Memory B cell (primary cell): ENCODE measurements at places on chromosomes 7 and 10.

GRCh38 chr7:137962875-137963507 lies 38.9 kb downstream of the CREB3L2 start:
- peaks cover 6% of the 10 kb centered on the region for H3K36me3 ChIP-seq
- no peak for DNase-seq
- no peak overlapping the region for H3K27ac ChIP-seq
- no peak overlapping the region for H3K4me3 ChIP-seq
- peaks cover 15% of the 10 kb centered on the region for H3K4me1 ChIP-seq

GRCh38 chr10:29805134-29805723 lies 170.5 kb upstream of the SVIL start:
- H3K4me3 ChIP-seq: no peak overlapping the region
- no peaks in the 10 kb centered on the region for H3K36me3 ChIP-seq
- no peaks in the 10 kb centered on the region for H3K4me1 ChIP-seq
- H3K27me3 ChIP-seq: peaks cover 1% of the 10 kb centered on the region
- no peak overlapping the region for H3K27ac ChIP-seq

DNA sequence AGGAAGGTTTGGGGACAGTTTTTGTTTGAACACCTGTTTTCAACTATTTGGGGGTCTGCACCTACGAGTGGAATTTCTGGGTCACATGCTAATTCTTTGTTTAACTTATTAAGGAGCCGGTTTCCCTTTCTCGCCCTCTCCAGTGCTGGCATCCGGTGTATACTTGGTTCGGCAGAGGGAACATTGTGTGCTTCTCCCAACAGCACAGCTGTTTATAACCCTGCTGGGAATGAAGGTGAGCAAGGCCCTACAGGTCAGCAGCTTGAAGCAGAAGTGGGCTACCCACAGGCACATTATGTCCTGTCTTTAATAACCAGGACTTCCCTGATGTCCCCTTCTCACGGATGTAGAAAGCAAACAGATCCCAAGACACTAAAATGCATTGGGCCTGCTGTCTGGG lies 87.5 kb upstream of the PDCD4 start:
- no peak overlapping the region for H3K27ac ChIP-seq
- H3K4me1 ChIP-seq: peaks cover 2% of the 10 kb centered on the region
- H3K27me3 ChIP-seq: no peaks in the 10 kb centered on the region
- DNase-seq: no peak
- no peak overlapping the region for H3K4me3 ChIP-seq

DNA sequence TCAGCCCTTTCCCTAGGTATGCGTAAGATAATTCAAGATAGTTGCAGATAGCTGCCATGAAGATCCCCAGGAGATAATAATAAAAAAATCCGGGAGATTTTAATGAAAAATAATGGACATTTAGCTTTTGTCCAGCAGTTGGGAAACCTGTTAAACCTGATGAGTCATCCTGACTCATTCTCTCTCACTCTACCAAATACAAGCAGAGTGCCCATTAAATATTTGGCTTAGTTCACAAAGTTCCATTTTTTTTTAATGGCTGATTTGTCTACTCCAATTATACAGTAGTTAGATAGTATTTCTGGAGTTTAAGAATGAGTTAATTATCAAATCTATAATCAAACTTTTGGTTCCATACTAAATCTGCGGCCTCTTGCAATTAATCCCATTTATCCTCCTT lies 2.1 kb upstream of the SHTN1 start:
- H3K27me3 ChIP-seq: peaks cover 8% of the 10 kb centered on the region
- H3K4me3 ChIP-seq: no peak overlapping the region
- H3K4me1 ChIP-seq: peaks cover 2% of the 10 kb centered on the region
- no peak overlapping the region for H3K27ac ChIP-seq

DNA sequence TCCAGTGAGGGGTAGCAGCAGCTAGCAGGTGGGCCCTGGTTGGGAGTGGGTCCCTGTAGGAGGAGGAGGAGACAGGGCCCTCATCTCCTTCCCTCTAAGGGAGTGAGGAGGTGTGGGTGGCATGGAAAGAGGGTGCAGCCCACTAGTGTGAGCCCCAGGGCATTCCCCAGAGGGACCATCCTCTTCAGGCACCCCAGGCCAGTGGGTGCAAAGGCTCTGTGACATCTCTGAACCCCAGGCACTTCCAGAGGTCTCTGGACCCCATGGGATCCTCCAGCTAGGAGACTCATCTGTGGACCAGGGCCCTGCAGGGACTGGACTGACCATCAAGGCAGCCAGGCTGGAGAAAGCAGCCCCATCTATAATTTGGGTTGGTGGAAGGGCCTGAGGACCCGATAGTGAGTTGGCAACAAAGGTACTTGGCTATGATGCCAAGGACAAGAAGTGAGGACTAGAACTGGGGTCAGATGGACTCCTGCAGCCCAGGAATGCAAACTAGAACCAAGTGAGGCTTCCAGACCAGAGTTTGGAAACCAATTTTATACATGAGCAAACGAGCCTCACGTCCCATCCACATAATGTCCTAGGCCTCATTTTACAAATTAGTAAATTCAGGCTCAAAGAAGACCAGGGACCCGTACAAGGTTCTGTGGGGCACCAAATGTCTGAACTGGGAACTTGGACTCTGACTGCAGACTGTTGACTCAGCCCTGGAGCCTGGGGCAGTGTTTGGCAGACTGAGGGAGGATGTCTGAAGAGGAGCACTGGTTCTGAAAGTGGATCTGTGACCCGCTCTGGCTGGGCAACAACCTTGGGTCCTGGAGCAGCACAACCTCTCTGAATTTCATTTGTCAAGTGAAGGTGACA lies 1.4 kb upstream of the VSTM4 start:
- no peaks in the 10 kb centered on the region for H3K36me3 ChIP-seq
- no peak overlapping the region for H3K4me3 ChIP-seq
- no peak for DNase-seq

GRCh38 chr10:14588084-14588937 lies 186.4 kb downstream of the FAM107B start:
- H3K4me1 ChIP-seq: peaks cover 65% of the 10 kb centered on the region
- H3K4me3 ChIP-seq: peak overlapping the region; percentile 73
- no peaks in the 10 kb centered on the region for H3K27me3 ChIP-seq
- DNase-seq: no peak
- peak overlapping the region; percentile 88 for H3K27ac ChIP-seq
- H3K36me3 ChIP-seq: peaks cover 14% of the 10 kb centered on the region

GRCh38 chr7:83778073-83778443 lies 129.1 kb upstream of the SEMA3E start:
- no peaks in the 10 kb centered on the region for H3K27me3 ChIP-seq
- no peaks in the 10 kb centered on the region for H3K4me1 ChIP-seq
- H3K27ac ChIP-seq: no peak overlapping the region
- no peak overlapping the region for H3K4me3 ChIP-seq

GRCh38 chr7:69922026-69922803 lies 323.9 kb downstream of the AUTS2 start:
- H3K4me3 ChIP-seq: no peak overlapping the region
- H3K27me3 ChIP-seq: no peaks in the 10 kb centered on the region

- no peak overlapping the region for H3K4me3 ChIP-seq
- H3K27ac ChIP-seq: no peak overlapping the region
- DNase-seq: no peak
- no peaks in the 10 kb centered on the region for H3K27me3 ChIP-seq
Observed at GRCh38 chr10:71354776-71355175, 35.7 kb downstream of the SLC29A3 start.

- H3K27ac ChIP-seq: no peak overlapping the region
- H3K4me3 ChIP-seq: peak overlapping the region; percentile 86
- H3K4me1 ChIP-seq: peaks cover 42% of the 10 kb centered on the region
Observed at GRCh38 chr10:110358869-110359629, 54.3 kb upstream of the SMNDC1 start.
